Caco-2 (cell line): ENCODE measurements at places on chromosomes 2 and 18.

GRCh38 chr2:88959480-88960204 is 268.2 kb downstream of the RPIA start:
- no peak overlapping the region for H3K27ac ChIP-seq
- H3K4me1 ChIP-seq: no peaks in the 10 kb centered on the region
- no peaks in the 10 kb centered on the region for H3K36me3 ChIP-seq

DNA sequence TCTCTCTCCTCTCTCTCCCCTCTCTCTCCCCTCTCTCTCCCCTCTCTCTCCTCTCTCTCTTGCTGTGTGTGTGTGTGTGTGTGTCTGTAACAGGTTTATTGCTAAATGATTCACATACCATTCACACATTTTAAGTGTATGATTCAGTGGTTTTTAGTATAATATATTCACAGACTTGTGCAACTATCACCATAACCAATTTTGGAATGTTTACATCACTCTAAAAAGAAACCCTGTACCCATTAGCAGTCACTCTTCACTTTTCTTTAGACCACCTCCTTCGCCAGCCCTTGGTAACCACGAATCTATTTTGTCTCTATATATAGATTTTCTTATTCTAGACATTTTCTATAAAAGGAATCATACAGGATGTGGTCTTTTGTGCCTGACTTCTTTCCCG is 11.4 kb downstream of the THNSL2 start:
- DNase-seq: no peak
- H3K4me3 ChIP-seq: no peak overlapping the region
- no peaks in the 10 kb centered on the region for H3K4me1 ChIP-seq
- no peaks in the 10 kb centered on the region; the same call in 1 of the 2 replicates for H3K27me3 ChIP-seq

DNA sequence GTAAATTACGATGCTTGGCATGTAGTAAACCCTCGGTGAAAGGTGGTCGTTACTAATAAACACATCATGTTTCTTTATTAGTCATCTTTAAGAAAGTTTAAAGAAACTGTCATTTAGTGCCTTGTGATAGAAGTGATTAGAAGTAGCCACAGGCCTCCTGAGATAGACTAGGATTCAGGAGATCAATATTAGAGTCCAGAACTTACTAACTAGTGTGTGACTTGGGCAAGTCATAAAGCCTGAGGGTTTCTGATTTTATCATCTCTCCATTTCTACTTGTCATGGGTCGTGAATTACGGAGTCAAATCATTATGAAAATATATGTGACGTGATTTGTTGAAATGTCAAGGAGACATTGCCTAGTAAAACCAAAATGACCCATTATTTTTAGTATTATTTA is 6.7 kb downstream of the RPE start:
- DNase-seq: no peak
- peaks cover 4% of the 10 kb centered on the region; the same call in 1 of the 2 replicates for H3K4me1 ChIP-seq
- H3K4me3 ChIP-seq: no peak overlapping the region
- no peak overlapping the region for H3K27ac ChIP-seq
- H3K36me3 ChIP-seq: no peaks in the 10 kb centered on the region; the same call in 1 of the 2 replicates

GRCh38 chr2:46470114-46470628 is 9.2 kb upstream of the TMEM247 start:
- H3K36me3 ChIP-seq: no peaks in the 10 kb centered on the region
- H3K4me3 ChIP-seq: no peak overlapping the region
- H3K27ac ChIP-seq: no peak overlapping the region
- no peak for DNase-seq
- H3K4me1 ChIP-seq: no peaks in the 10 kb centered on the region

DNA sequence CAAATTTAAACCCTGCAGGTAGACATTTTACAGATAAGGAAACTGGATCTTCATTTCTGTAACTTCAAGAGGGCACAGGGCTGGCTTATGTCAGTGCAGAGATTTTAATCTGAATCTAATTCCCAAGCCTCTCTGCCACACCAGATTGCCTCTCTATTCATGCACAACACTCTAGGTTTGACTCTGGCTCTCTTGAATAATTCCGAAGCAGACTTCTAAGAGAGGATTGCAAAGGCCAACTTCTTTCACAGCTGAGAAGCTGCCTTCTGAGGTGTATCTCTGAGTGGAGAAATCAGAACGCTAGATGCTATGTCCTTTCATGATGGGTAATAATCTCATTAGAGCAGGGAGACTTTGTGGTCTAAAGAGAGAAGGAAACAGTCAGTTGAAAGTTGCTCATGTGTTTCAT is 20.1 kb upstream of the MGAT5 start:
- H3K4me1 ChIP-seq: peaks cover 8% of the 10 kb centered on the region; the same call in 1 of the 2 replicates
- no peaks in the 10 kb centered on the region for H3K36me3 ChIP-seq
- DNase-seq: no peak
- H3K4me3 ChIP-seq: no peak overlapping the region
